ENCODE measurements at places on chromosomes 2 and 18.

DNA sequence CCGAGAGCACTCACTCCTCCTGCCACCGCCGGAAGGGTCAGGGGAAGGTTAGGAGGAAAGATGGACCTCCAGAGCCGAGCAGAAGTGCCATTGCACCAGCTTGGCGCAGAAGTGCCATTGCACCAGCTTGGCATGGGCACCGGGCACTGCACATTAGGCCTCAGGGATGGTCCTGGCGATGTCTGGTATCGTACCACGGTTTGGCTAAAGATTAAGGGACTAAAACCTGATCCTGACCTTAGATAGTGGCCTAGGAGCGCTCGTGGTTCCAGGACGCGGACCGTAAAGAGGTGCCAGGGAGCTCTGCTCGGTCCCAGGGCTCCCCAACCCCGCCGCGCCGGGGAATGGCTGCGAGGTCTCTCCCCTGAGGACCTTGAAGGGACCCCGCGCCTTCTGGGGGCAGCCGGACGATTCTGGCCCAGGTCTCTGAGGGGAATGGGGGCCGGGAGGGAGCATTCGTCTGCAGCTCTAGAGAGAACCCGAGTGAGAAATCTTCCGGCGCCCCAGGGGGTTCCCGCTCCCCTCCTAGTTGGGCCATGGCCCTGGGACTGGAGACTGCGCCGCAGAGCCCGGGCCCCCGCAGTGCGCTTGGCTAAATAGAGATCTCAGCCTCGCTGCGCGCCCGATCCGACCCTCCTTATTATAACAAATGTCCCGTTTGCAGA is 1.8 kb downstream of the PAX8 start:
- DNase-seq: no peak

DNA sequence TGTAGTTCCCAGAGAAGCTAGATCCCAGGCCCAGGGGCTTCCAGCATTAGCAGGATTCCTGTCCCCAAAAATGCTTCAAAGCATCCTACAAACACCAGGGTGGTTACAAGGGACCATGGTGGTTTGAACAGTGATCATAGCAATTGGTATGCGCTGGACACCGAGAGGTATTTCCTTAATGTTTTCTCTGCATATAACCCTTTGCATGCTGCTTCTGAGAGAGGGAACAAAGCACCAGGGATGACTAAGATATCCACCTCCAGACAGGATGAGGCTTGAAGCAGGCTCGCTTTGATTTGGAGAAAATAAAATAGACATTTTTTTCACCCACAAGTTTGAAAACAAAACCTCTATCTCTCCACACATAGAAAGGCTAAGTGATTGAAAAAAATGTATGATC is 50.5 kb upstream of the TSPYL6 start:
- no peak for DNase-seq

GRCh38 chr2:28477087-28477486 is 18.8 kb upstream of the PLB1 start:
- no peak for DNase-seq

GRCh38 chr2:230899287-230899686 is 25.8 kb downstream of the GPR55 start:
- no peak for DNase-seq

GRCh38 chr2:3427272-3427671 is 47.8 kb downstream of the TRAPPC12 start:
- DNase-seq: no peak

- DNase-seq: no peak
These were observed 31.6 kb downstream of the EPAS1 start for GRCh38 chr2:46328829-46329228.

- no peak for DNase-seq
These were observed 70.5 kb downstream of the ID2 start for GRCh38 chr2:8752385-8752784.

DNA sequence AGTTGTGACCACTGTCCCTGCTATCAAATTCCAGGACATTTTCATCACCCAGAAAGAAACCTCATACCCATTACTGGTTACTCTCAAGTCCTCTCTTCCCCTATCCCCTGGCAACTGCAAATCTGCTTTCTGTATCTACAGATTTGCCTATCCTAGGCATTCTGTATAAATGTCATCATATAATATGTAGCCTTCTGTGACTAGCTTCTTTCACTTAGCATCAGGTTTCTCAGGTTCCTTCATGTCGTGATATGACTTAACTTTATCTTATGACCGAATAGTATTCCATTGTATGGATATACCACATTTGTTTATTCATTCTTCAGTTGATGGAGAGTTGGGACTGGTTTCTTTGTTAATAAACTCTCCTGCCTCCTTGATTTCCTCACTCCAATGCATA is 60.5 kb downstream of the PMAIP1 start:
- no peak for DNase-seq

DNA sequence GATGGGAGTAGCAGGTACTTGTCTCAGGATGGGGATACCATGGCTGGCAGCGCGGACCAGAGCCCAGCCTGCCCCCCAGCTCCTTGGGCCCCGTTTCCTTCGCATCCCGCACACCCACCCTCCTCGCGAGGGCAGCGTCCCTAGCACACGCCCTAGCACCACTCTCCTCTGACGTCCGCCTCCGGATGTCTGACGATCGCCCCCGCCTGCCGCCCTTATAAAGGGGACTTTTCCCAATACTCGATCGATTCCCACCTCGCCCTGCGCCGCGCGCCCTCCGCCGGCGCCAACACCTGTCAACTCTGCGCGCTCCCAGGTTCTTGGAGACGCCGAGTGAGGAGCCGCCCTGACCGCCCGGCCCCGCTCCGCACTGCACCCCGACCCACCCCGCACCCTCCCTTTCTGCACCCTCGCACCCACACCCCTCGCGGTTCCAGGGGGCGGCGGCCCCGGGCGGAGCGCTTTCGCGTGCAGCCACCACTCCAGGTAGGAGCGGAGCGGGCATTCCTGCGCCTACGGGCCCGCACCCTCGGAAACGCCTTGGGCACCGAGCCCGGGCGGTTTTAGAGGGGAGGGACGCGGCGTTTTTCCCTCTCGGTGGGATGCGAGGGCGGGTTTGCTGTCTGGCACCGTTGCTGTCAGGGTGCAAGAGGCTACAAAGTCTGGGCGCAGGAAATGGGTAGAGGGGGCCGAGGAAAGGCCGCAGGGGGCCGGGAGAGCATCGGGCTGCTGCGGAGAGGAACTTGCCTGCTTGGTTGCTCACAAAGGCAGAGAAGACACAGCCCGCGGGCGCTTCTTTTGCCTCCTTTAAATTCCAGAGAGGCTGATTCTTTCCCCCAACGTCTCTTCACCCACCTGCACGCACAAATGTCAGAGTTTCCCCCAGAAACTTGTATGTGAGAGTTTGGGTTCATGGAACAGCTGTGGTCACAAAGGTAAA is at the start of gene SLC5A7:
SLC5A7 (plus strand) TSS at position 247 of the 940 bp plus-strand sequence. CDS start 1,632 bp downstream, outside the sequence.
- DNase-seq: no peak

DNA sequence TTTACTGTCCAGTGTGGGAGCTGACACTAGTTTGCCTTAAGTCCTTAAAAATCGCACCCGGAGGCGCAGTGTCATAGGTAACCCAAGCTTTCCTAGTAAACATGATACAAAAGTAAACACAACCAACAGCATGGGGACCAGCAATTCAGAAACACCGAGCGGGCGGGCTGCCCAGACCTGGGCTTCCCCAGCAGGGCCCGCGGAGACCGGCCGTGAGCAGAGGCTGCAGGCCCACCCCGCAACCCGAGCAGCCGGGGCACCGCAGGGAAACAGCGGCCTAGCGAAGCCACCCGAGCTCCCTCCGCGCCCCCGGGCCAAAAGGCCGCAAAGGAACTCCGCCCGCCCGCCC is 296 bp downstream of the TTC21B start:
- no peak for DNase-seq

DNA sequence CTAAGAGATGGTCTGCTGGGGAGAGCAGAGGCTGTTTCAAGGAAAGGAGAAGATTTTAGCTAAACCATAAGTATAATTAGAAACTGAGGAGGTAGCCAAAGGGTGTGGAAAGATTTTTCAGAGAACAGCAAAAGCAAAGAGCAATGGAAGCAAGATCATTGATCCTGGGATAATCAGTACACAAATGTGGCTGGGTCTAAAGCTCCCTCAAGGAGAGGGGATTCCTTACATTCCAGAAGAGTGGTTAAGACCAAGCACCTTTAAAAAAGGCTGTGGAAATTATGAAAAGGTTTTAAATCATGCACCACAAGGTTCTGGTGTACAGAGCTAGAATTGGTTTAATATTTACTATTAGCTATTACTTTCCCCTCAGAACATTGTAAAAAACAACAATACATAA is 246.0 kb upstream of the UBE2E3 start:
- no peak for DNase-seq

DNA sequence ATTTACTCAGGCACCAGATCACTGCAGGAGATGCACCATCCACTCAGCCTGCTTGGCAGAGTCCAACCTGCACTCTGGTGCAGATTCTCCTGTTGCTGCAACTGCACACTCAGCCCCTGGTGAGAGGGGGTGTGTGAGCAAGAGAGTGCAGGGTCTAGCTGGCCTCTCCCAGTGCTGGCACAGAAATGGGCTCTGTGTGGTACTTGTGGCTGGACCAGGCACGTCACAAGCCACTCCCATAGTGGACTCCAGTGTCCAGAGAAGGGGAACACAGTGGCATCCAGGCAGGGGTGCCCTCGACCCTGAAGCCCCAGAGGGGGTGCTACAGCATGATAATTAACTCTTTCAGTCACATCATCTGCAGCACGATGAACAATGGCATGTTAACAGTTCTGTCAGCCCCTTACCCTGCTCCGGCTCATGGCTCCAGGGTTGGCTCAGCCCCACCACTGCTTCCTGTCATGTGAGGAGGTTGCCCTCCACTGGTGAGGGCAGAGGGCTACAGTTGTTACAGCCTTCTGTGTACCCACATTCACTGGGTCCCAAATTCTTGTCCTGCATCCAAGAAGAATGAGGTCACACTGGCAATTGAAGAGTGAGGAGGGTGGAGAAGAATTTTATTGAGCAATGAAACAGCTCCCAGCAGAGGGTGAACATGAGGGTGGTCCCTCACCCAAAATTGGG is 135.7 kb downstream of the EVA1A start:
- no peak for DNase-seq

DNA sequence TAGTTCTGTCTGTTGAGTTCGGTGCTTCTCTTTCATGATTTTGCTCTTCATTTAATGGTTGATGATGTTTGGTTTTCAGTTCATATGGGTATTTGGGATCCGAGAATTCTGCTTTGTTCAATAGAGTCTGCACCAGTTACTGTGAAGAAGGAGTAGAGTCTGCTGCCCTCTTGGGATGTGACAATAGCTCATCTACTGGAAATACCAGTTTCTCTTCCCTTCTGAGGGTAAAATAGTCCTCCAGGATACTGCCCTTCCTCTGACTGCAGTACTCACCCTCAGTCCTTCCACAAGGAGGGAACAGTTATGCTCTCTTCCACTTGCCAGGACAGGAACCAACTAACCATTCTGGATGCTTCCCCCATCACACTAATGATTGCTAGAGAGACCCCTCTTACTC is 12.5 kb upstream of the TNFAIP6 start:
- no peak for DNase-seq

DNA sequence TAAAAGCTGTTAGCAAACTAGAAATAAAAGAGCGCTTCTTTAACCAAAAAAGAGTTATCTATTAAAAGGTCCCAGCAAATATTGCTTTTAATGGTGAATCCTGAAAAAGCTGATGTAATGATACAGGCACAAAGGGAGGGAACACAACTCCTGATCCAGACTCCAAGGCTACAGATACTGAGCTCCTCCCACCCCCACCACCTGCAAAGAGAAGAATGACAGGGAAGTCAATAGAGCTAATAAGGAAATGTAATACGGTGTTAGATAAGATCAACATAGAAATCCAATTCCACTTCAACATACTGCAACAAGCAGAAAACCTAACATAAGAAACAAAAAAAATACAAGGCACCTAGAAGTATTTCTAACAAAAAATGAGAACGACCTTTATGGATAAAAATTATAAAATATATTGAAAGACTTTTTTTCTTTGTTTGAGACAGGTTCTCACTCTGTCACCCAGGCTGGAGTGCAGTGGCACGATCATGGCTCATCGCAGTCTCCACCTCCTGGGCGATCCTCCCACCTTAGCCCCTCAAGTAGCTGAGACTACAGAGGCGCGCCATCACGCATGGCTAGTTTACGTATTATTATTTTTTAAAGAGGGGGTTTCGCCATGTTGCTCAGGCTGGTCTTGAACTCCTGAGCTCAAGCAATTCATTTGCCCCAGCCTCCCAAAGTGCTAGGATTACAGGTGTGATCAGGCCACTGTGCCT is 192.2 kb downstream of the HDAC4 start:
- no peak for DNase-seq

DNA sequence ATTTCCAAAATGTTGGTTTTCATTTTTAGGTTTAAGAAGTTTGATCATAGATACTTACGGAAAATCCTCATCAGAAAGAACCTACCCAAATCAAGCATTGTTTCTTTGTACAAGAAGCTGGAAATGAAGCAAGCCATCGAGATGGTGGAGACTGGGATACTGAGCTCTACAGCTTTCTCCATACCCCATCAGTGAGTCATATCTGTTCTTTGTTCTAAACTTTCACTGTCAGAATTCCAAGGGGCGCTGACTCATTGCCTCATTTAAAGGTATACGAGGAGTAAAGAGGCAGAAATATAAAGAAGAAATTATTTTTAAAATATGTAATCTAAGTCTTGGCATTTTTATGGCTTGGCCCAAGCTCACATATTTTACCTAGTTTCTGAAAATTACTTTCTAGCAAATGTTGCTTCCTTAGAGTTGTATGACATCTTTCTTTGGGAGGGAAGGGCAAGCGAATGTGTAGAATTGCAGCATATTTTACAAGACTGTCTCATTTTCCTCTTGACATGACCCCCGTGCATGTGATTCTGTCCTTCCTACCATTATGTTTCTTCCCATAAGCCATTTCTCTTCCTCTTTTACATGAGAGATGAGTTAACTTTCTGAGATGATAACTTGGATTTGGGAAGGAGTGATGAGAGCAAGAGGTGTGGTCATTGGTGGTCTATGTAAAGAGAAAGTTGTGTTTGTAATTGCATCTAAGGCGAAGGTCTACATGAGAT is 41.2 kb downstream of the SLC9A4 start:
- DNase-seq: no peak

DNA sequence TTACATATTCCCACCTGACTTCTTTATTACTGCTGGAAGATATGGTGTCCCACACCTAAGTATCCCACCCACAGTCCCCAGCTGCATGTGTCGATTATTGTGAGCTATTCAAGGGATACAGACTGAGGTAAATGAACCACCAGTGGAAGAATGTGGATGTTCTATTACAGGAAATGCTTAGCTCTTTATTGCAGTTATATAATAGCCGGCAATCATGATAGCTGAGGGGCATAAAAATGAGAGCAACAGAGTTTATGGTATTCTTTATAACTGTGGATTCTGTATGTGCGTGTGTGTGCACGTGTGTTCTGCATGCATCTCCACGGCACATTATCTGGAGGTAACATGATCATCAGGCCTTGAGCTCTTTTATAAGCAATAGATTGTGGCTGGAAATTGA is 198.9 kb downstream of the NEDD4L start:
- DNase-seq: no peak

- DNase-seq: no peak
These were observed 141.1 kb downstream of the CSRNP3 start for GRCh38 chr2:165610591-165611029.

DNA sequence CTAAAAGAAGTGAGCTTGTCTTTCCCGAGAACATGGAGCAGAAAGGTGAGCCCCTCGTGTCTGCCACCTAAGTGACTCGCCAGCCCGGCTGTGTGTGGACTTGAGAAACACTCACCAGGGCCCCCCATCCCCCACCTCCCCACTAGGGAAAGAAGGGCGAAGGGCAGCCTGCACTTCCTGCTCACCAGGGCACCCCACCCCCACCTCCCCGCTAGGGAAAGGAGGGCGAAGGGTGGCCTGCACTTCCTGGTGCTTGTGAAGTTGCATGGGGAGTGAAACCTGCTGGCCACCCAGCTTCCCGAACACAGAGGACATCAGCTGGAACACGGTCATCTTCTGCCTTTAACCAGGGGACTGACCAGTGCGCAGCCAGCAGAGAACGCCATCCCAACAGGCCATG is 402.7 kb upstream of the SALL3 start:
- DNase-seq: no peak
